Left ventricle myocardium inferior (tissue), 1 donor: ENCODE measurements at places on chromosomes 1 and 21.

DNA sequence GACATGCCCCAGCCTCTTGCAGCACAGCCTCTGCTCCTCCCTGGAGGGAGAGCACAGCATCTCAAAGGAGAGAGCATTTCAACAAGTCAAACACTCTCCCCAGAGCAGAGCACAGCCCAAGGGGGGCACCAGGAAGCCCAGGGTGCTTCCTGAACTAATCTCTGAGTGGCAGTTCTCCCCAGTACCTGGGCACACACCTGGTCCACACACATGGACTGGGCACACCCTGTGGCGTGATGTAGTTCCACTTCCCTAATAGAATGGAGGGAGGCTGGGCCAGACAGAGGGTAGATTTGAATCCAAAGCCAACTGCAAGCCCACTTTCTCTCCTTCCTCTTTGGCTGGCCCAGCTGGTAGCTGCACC lies 55.5 kb downstream of the CD46 start:
- no peak for DNase-seq

- DNase-seq = no peak
Measured at GRCh38 chr1:108610073-108610472, 50.2 kb downstream of the EEIG2 start.

DNA sequence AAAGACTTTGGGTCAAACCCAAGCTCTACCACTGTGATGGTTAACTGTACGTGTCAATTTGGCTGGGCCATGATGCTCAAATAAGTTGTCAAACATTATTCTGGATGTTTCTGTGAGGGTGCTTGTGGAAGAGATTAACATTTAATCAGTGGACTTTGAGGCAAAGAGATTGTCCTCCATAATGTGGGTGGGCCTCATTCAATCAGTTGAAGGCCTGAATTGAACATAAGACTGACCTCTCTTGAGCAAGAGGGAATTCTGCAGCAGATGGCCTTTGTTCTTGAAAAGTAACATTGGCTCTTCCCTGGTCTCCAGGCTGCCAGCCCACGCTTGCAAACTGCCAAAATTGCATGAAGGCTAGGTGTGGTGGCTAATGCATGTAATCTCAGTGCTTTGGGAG lies 94.5 kb upstream of the SPATA6 start:
- DNase-seq = no peak

GRCh38 chr1:1402072-1402900 lies 3.2 kb upstream of the CCNL2 start:
- DNase-seq = no peak

- no peak for DNase-seq
Measured at GRCh38 chr1:85184245-85184644, 16.6 kb downstream of the SYDE2 start.

DNA sequence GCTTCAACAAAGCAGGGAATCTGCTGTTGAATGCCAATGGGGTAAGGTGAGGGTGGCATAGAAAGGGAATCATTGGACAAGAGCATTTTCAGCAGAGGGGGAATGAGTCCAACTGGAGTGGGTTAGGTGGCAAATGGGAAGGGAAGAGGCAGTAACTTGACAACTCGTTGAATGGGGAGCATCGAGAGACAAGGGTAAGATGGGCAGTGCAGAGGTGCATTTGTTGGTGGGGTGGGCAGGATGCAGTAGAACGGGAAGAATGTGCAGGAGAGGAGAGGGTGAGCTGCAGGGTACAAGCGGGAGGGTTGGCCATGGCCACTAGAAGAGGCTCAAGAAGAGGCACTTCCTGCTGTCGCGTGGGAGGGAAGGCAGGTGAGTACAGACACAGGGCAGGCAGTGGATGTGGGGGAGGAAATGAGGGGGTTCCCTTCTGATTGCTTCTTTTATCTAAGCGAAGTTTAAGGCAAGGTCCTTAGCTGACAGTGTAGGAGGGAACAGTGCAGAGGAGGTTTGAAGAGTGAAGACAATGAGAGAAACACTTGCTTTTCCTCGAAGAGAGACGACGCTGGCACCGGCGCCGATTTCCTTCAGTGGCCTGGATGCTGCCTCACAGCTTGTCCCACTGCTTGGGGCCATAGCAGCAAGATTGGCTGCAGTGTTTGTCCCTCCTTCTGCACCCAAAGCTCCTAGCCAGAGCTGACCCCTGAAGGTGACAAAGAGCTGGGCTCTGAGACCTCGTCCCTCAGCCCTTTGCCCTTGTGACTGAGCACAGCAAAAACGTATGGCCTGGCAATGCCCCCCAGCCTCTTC lies 3.2 kb upstream of the IKBKE start:
- no peak for DNase-seq

DNA sequence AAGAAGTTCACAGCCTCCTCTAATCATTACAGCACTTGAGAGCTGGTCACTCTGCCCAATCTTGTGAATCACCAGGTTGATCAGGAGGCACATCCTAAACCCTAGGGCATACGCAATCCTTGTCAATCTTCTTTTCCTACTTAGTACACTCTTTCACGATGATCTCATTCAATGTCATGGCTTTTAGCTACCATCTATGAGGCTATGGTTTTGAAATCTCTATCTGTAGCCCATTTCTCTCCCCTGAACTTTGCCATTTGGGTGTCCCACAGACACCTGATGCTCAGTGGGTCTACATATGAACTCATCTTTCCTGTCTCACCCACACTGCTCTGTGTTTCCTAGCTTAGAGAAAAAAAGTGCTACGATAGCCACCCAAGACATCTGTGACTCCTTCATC lies 1.9 kb upstream of the MED18 start:
- DNase-seq = no peak

- DNase-seq = no peak
Measured at GRCh38 chr1:153774026-153774595, 1.1 kb upstream of the SLC27A3 start.

DNA sequence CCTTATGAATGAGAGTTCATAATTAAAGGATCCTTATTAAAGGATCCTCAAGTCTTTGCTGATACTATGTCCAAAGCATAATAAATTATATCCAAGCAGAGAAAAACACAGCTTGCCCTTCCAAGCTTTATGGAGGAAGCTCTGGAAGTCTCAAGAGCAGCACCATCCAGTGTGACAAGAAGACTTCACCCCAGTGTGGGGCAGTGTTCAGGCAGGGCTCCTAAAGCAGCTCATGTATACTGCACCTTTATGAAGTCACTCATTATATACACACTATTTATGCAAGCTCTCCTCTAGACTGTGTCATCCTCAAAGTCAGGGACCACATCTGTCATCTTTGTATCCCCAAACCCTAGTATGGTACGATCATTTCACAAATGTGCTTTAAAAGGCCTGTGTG lies 11.9 kb upstream of the CCN1 start:
- DNase-seq = no peak

- DNase-seq = no peak
Measured at GRCh38 chr1:184380468-184380867, 6.4 kb upstream of the C1orf21 start.
